ENCODE measurements at places on chromosomes 16 and 17.

DNA sequence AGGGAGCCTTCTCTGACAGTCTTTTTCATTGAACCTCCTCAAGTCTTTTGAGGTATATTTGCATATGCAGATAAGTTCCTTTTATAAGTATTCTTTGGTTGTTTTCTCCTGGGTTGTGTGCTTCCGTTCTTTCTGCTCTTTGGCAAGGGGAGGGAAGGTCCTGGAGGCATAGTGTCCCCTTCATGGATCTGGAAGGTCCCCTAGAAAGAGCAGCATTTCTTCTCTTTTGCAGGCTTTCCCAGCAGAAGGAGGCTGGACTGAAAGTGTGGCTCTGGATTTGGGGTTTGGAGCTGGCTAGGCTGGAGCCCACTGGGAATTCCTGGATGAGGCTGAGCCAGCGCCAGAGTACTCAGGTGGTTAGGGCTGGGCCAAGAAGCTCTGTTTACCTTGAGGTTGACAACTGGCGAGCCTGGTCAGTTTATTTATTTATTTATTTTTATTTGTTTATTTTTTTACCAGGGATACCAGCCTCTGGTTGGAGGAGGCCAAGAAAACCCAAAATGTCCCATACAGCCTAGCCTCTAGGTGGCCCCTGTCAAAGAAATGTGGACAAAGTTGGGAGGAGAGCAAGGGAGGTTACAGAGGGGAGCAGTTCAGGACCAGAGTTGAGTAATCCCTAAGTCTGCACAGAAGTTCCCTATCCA is 5.4 kb upstream of the TOP2A start:
- no peak for DNase-seq

DNA sequence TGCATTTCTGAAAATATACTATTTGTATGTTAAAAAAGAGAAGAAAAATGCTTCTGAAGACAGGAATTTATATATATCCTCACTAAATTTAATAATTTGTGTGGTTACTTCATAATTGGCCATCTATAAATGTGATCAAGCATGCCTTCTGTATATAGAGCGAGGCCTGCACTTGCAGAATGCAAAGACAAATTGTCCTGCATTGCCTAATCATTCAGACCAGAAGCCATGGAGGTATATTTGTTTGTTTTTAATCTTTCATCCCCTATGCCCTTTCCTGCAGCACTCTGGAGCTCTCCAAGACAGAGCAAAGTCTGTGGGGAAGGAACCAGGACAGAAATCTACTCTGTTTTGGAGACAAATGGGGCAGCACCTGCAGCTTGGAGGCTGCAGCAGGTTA is 23.8 kb upstream of the DDX52 start:
- no peak for DNase-seq

GRCh38 chr17:58193641-58194255 is 1.2 kb downstream of the EPX start:
- DNase-seq, result no peak

DNA sequence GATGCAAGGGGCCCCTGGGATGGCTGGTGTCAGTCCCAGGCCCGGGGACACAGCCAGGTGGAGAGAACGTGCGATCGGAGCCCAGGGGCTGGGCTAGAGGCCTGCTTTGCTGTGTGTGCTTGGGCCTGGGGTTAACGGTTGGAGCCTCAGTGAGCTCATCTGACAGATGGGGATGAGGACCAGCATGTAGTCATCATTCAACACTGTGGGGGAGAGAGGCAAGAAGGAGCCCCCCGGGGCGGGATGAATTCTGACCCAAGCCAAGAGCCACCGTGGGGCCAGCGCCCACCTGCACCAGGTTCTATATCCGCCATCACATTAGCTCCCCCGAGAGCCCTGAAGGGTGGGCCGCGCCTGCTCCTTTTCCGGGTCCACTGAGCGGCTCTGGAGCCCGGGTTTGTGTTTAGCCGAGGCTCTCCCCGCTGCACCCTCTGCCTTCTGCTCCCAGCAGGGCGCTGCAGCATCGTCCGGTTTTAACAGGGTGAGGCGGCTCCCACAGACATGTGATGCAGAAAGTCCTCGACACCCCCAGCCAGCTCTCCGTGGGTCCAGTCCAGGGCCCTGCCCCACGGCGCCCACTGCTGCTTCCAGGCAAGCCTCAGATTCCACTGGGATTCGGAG is 365.7 kb downstream of the SEC14L1 start:
- DNase-seq, result no peak

- no peak for DNase-seq
Measured at GRCh38 chr17:59299400-59300092, 31.9 kb upstream of the YPEL2 start.

DNA sequence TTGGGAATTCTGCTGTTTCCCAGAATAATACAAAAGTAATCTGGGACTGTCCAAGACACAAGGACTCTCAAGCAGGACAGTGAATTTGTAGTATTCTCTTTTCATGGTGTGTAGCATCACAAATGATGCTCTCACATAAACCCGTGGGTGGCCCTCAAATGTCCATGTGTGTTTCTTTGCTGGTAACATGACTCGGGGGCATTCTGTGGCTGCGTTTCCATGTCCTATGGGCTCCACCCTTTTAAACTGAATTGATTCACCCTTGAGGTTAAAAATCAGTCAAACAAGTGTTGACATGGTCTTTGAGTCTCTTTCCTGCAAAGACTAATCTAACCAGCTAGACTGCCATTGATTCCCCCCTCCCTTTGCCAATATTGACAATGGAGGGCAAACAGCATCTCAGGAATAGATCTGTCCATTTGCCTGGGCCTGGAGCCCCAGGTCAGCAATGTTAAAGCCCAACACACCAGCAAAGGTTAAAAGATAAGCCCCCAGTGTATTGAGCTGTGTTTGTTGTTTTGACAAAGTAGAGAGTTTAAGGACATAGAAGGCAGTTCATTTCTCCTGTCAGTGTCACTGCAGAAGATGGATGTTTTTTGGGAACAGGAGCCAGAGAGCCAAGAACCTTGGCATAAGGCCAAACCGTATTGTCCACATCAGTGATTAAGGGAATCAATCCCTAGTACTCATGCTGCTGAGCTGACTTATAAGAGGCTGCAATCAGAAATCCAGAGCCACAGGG is 117.1 kb upstream of the COX10 start:
- DNase-seq, result no peak

DNA sequence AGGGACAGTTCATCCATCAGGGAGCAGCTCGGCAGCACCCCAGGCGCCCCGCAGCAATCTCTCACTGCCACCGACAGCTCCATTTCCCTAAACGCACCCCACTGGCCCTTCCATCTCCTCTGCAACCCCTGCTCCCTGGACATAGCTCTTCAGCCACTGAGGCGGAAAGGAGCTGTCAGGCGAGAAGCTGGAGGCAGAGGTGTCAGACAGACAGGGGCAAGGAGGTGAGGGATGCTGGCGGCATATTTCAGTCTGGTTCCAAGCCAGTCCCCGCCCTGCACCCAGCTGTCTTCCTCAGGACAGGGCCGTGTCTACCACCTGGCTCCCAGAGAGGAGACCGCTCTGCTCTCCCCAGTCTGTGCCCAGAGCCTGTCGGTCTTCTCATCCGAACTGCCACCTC is 9.7 kb downstream of the ACLY start:
- DNase-seq, result no peak

GRCh38 chr17:65074778-65075250 is 18.3 kb upstream of the GNA13 start:
- DNase-seq, result peak; percentile 75

GRCh38 chr17:46176975-46177374 is 16.3 kb downstream of the KANSL1 start:
- DNase-seq, result no peak

DNA sequence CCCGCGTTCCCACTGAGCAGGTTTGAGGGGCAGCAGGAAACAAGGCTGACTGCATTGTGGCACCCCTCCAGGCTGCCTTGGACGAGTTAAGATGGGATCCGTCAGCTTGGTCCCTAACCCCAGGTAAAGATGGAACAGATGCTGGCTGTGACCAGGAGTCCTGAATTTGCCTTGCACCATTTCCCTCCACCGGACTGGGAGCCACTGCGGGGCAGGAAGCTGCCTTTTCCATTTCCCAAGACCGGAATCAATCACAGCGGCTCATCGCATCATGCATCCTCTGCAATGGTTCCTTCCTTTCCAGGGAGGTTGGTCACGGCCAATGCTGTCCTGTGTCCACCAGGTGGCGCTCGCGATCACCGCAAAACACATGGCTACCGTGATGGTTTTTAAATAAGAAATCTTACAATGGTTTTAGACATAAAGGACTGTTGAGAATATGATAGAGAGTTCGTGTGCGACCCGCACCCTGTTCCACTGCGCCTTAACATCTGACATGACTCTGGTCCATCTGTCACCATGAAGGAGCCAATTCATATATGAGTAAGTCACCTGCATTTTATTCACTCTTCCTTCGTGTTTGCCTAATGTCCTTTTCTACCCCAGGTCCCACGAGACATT is 6.8 kb upstream of the MEAK7 start:
- DNase-seq, result no peak

DNA sequence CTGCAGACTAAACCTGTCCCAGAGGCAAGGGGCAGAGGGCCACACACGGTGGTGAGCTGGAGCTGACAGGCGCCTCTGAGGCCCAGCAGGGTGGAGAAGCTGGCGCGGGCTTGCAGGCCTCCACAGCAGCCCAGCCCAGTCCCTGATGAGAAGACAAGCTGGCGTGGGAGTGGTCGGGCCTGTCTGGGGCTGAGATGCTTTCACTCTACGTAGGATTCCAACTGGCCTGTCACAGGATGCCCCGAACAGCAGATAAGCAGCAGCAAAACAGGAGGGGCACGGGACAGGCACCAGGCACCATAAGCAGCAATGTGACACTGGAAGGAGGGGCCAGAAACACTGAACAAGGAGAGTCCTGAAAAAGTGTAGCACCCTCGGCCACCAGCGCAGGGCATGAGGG is 40.1 kb downstream of the PEMT start:
- no peak for DNase-seq
